A172 (cell line): ENCODE measurements at places on chromosomes 6 and 20.
A peak's percentile ranks its signal among the peaks of the same experiment; 100 is the strongest.

- peak; percentile 24 for DNase-seq
These were observed 816.9 kb downstream of the DHX35 start for GRCh38 chr20:39778847-39779604.

DNA sequence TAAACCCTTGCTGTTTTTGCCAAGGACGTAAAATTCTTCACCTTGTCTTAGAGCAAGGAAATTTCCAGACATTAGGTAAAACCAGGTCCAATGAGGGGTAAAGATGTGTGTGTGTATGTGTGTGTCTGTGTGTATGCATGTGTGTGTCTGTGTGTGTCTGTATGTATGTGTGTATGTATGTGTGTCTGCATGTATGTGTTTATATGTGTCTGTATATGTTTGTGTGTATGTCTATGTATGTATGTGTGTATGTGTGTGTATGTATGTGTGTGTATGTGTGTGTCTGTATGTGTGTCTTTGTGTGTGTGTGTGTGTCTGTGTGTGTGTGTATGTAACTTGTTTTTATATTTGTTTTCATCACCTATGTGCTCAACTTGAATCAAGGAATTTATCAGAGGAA lies 373.7 kb downstream of the TAF4 start:
- DNase-seq, result no peak

DNA sequence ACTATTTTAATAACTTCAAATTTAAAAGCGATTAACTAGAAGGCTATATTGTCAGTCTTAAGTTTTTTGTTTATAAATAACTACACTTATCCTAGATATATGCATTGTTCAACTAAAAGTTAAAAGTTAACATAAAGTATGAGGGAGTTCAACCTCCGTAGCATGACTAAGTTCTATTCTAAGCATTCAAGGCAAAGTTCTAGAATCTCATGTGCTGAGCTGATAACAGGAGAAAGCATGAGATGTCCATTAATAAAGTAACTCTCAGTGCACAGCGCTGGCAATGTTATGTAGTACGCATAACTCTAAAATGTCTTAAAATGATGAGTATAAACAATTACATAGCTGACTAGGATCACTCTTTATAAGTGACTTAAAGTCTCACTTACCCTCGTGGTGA lies 264.8 kb downstream of the RNGTT start:
- DNase-seq, result no peak

DNA sequence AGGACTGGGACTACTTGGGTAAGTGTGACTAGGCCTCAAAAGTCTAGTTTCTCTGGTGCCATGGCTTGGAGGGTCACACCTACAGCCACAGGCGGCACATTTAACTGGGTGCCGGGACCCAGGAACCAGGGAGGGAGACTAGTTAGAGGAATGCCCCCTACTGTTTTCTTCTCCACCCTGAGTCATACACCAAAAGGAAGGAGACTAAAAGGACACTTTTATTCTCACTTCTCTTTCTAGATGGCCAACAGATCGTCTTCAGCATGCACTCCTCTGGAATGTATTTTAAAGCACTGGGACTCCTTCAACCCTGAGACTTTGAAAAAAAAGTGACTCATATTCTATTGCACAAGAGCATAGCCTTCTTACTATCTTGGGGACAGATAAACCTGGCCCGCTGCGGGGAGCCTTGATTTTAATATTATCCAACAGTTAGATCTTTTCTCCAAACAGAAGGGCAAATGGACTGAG lies 33.4 kb downstream of the PLN start:
- peak; percentile 46 for DNase-seq

DNA sequence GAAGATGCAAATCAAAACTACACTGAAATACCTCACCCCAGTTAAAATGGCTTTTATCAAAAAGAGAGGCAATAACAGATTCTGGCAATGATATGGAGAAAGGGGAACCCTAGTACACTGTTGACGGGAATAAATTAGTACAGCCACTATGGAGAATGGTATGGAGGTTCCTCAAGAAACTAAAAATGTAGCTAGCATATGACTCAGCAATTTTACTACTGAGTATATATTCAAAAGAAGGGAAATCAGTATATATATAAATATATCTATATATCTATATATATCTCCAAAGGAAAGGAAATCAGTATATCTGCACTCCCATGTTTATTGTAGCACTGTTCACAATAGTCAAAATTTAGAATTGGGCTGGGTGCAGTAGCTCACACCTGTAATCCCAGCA lies 113.9 kb downstream of the KLHL32 start:
- no peak for DNase-seq

DNA sequence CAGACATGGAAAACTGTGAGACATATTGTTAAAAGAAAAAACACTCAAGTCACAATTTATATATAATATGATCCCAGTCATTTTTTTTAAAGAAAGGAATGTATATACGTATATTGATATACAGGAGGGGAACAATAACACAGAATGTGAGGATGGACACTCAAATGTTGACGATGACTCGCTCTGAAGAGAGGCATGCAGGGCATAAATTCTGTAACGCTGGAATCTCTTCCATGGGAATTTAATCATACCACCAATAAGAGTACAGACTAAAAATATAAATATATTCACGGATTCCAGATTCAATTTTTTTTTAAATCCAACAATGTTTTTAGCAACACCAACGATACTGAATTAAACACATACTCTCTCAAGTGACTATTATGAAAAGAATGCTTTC lies 106.9 kb upstream of the CCDC28A start:
- DNase-seq, result no peak

DNA sequence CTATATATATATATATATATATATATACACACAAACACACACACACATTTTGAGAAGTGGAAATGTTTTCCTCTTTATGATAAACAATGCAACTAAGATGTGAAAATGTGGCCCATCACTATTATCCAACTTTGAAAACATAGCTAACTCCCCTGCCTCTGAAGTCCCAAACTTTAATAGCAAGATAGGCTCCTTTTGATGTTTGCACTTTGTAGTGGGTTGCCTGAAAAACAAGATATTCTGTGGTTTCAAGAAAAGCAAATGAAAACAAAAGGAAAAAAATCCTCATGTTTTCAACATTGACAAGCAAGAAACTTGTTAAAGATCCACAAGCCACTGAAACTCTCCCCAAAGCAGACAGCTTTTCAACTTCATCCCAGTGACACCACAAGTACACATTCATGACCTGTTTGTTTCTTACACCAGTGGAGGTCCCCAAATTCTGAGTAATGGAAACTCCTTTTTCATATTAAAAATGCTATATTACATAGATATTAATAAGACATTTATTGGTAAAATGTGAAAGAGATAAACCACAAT lies 90.0 kb downstream of the IPCEF1 start:
- DNase-seq, result no peak

GRCh38 chr6:111824608-111825337 lies 48.5 kb downstream of the FYN start:
- DNase-seq, result no peak

GRCh38 chr6:42383421-42384205 lies 68.1 kb downstream of the TRERF1 start:
- no peak for DNase-seq

DNA sequence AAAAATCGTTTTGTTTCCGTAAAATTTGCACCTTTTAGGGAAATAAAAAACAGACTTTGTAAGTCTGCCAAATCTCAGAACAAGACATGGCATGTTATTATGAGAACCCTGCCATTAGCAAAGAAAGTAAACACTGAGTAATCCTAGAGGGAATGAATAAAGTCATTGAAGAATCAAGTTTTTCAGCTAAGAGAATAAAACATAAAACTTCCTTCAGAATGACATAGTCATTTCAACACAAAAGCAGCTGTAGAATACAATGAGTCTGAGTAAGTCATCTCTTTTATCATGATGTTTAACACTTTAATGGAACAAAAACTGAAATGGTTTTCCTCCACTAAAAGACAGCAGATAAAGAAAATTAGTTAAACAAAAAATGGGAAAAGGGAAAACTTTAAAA lies 10.3 kb upstream of the DST start:
- DNase-seq, result peak; percentile 69

- DNase-seq, result no peak
These were observed 204.2 kb upstream of the GMDS start for GRCh38 chr6:2449572-2449940.

GRCh38 chr20:61991476-61991875 lies 74.2 kb downstream of the TAF4 start:
- DNase-seq, result no peak

DNA sequence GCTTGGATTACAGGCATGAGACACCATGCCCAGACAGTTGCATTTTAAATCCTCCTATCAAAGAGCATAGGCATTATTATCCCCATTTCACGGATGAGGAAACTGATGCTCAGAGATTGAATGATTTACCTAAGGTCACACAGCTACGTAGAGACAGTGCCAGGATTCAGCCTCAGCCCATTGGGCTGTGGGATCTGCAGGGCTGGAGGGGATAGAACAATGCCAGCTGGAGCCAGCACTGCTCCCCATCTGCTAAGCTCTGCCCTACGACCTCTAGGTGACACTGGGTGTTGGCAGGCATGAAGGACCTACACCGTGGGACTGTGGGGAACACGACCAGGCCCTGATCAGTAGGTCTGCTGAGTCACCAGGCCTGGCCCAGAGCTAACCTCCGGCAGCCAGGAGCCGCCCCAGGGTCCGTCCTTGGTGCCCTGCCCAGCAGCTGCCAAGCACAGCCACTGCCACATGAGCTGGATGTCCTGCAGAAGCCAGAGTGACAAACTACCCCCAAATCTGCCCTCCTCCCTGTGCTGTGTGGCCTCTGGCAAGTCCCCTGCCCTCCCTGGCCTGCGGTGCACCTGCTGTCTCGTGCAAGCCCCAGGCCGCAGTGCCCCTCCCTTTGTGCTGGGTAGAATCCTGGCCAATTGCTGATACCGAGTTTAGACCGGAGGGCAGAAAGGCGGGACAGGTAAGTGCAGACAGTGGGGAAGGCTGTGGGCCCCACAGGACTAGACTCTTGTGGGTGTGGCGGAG lies 47.6 kb upstream of the PTGIS start:
- DNase-seq, result peak; percentile 84

GRCh38 chr20:51060301-51060700 lies 37.4 kb upstream of the KCNG1 start:
- no peak for DNase-seq

- no peak for DNase-seq
These were observed 1057.0 kb downstream of the EPHA7 start for GRCh38 chr6:92362404-92362803.

GRCh38 chr6:116465246-116465645 lies 4.1 kb downstream of the CALHM6 start:
- no peak for DNase-seq

- no peak for DNase-seq
These were observed 4.7 kb downstream of the ADNP start for GRCh38 chr20:50926530-50926929.

DNA sequence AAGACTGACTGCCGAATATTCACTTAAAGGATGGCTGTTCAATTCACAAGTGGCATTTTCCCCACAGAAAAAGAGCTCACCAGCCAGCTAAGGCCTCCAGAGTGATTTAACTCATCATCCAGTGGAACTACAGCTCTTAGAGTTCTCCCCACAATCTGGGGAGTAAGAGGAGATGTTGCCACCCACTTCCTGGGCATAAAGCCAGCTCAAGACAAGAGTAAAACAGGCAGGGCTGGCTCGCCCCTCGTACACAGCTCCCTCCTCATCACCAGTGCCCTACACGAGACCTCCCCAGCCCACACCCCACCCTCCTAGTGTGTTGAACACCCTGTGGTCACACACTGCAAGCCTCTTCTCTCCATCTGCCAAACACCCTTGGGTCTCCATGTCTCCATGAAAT lies 47.2 kb upstream of the IPCEF1 start:
- peak; percentile 66 for DNase-seq

DNA sequence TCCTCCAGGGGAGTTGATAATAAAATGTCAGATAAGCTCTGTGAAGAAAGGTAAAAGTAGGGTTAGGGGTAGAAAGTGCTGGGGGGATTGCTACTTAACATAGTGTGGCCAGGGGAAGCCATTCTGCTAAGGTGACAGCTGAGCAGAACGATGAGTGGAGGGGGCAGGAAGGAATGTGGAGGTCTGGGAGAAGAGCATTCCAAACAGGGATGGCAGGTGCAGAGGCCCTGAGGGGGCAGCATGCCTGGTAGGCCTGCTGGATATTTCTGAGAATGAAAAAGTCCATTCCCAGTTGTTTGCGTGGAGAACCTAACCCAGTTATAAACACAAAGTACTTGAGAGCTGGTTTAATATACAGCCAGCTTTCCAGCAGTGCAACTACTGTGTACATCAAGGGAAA lies 9.3 kb downstream of the GFRA4 start:
- no peak for DNase-seq

GRCh38 chr6:140597181-140597580 lies 1222.7 kb upstream of the CITED2 start:
- no peak for DNase-seq
